HS-27A (cell line): ENCODE measurements at places on chromosomes 5 and 9.

DNA sequence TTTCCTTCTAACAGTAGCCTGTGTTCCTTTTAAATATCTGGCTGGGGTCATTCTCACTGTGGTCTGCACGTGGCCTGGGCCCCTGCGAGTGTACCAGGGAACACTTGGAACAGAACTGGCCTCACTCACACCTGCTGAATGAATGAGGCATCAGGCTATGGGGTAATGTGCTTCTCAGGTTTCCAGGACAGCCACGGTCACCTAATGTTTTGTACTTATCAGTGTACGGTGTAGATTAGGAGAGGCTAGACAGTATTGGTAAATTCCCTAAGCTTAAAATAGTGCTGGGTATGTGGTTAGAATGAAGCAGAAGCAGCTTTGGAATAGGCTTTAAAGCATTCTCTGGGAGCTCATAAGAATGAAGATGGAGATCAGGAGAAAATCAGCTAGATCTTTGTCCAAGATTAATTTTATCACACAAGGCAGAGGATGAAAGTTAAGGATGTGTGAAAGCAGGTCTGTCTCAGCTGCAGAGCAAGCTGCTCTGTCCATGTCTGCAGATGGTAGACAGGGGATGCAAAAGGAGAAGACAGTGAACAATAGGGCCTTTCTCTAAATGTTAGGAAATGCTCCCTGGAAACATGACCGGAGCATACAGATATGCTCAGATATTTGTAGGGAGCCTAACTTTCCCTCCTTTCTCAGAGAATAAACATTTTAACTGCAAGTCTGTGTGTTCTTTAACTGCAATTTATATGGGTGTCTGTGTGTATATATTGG lies 267.5 kb downstream of the NR3C1 start:
- DNase-seq = no peak

DNA sequence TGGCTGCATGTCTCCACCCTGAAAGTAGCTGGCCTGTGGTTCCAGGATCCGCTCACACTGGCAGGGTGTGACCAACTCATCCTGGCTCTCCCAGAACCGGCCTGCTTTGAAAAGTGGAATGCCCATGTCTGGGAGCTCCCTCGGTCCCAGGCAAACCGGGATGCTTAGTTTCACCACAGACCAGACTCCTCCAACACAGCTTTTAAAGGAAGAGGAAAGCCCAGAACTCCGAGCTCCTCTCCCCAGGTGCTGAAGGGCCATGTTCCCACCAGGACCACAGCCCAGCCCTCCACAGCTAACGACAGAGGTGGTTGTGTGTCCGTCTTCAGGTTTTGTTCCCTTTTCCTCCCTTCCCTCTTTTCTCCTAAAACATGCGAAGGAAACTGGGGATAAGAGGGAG lies 38.0 kb downstream of the GTF3C4 start:
- no peak for DNase-seq

DNA sequence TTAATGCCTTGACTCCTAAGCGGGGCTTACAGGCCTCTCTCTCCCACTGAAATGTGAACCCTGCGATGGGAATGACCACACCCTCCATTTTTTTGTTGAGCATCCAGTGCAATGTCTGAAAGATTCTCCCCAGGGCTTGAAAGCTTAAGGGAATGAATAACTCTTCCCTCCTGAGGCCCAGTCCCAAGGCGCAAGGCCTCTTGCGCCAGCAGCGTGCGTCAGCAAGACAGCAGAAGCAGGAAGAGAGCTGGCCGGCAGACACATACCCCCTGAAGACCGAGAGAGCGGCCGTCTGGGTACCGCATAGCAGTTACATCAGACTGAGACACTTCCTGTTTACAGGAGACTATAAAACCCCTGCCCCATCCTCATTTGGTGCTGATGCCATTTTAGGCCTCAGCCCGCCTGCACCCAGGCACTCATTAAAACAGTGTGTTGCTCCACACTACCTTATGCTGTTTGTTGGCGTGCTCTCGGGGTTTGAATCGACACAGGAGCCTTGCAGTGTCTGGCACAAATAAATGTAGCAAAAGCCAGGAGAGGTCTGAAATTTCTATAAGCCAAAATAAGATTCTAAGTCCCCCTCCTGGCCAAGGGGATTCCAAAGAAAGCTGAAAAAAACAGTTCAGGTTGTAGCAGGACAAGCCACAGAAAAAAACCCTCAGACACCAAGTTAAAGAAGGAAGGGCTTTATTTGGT lies 62.3 kb downstream of the GDNF start:
- no peak for DNase-seq

GRCh38 chr5:99275128-99275527 lies 346.3 kb upstream of the CHD1 start:
- no peak for DNase-seq

GRCh38 chr5:79408028-79408427 lies 105.9 kb downstream of the HOMER1 start:
- DNase-seq = no peak

- peak; percentile 60 for DNase-seq
These were observed 37.6 kb downstream of the ANKRD33B start for GRCh38 chr5:10601246-10602030.

DNA sequence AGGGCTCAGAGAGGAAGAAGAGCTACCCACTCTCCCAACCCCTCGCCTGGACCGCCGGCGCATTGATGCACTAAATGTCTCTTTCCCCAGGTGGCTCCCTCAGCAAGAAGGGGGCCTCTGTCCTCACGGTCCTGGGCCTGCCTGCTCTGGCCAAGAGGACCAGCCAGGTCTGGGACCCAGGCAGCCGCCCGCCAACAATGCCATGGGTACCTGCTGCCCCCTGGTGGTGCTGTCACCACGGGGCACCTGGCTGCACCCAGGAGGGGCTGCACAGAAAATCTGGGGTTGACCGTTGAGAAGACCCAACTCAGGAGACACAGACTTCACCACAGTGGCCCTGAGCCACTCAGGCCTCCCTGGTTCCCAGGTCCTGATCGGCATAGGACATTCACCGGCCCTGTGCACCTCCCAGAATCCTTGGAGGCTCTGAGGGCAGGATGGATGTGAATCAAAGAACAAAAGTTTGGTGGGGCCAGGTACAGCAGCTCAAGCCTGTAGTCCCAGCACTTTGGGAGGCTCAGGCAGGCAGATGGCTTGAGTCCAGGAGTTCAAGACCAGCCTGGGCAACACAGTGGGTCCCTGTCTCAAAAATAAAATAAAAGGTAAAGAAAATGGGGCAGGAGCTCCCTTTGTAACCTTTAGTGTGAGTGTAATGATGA lies 2.4 kb upstream of the VAV2 start:
- no peak for DNase-seq

DNA sequence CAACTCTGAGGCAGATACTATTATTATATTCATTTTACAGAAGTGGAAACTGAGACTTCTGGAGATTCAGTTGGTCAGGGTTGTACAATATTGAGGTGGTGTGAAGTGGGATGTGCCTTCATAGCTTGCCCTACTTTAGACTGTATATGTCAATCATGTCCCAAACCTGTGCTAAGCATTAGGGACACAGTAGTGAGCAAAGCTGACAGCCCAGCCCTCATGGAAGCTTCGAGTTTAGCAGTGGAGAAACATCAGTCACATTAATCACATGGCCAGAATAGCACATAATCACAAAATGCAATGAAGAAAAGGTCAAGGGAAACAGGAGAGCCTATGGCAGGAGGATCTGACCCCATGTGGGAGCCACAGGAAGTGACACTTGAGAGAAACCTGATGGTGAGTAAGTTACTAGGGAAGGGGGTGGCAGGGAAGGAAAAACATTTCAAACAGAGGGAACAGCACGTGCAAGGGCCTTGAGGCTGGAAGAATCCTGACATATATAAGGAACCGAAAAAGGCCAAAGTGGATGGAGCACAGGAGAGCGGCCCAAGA lies 20.5 kb upstream of the RALGPS1 start:
- DNase-seq = no peak

GRCh38 chr5:93019896-93020295 lies 561.1 kb downstream of the NR2F1-AS1 start:
- DNase-seq = no peak
